ENCODE measurements at places on chromosomes 2 and 18.

- DNase-seq, result no peak
Measured at GRCh38 chr2:100749771-100750542, 70.0 kb upstream of the NPAS2 start.

- DNase-seq, result peak; percentile 11
Measured at GRCh38 chr2:181471783-181472182, 14.6 kb downstream of the ITGA4 start.

- no peak for DNase-seq
Measured at GRCh38 chr2:24048769-24049484, 614 bp upstream of the FKBP1B start.

- DNase-seq, result no peak
Measured at GRCh38 chr18:43049021-43049420, 66.5 kb downstream of the RIT2 start.

- no peak for DNase-seq
Measured at GRCh38 chr2:175253871-175254270, 72.4 kb upstream of the ATP5MC3 start.

GRCh38 chr2:119708241-119708640 lies 29.2 kb downstream of the TMEM177 start:
- no peak for DNase-seq

DNA sequence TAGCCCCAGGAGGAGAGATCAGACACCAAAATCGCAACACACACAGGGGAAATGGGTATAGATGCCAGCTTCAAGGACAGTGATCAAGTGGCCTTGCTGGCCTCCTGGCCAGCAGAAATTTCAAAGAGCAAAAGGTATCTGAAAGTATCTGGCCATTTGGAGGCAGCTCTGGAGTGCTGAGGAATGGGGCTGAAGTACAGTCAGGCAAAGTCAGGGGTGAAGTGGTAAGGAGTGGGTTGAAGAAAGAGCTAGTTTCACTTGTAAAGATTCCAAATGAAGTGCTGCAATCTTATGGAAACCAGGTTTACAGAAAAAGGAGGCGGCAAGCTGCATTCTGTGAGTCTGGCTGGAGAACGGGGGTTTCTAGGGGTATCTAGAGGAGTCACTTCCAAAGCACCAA lies 19.2 kb upstream of the PCBP1 start:
- no peak for DNase-seq

DNA sequence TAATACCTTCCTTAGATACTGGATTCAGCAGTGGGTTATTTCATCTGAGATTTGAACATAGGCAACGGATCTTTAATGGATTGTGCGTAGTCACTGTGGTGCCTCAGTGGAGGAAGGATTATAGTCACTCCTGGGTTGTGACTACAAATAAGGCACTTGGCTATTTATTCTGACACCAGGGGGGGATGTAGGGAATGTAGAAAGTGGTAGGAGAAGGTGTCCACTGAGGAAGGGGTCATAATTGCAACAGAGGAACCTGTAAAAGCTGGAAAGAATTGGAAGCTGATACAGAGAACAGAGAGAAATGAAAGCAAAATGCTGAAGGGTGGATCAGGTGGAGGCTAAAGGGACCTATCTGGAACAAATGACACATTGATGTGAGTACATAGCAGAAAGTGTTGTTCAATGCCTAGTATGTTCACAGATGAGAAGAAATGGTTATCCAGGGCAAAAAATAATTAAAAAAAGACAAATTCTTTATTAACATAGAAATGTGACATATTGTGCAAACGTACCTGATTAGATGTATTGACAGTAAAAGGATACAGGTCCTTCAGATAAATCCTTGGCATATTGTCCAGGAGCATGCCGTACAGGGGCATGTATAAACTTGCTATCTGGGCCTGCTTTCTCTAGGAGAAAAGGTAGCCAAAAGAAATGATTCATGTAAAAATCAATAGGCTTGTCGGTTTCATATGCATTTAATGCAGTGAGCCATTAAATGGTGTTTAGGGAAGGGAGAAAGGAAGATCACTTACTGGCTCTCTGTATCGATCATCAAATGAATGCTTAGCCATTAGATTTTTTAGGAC lies 91.2 kb upstream of the CCDC195 start:
- peak; percentile 28 for DNase-seq

DNA sequence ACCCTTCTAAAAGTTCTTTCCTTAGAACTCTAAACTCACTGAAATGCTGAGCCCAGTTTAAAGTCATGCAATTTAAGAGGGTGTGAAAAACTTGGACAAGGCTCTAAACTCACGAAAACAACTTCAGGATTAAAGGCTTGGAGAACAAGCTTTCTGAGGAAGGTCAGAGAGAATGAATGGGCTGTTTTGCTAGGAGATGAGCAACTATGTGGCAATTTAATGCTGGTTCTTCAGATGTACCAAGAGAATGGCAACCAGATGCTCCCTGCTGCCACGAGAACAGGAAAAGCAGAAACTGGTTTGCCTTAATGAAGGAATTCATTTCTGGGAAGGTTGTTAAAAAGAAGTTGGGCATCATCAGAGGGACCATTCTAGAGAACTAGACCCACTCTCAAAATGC lies 77.8 kb upstream of the PMAIP1 start:
- DNase-seq, result no peak
